ENCODE measurements at places on chromosomes 12 and 14.

DNA sequence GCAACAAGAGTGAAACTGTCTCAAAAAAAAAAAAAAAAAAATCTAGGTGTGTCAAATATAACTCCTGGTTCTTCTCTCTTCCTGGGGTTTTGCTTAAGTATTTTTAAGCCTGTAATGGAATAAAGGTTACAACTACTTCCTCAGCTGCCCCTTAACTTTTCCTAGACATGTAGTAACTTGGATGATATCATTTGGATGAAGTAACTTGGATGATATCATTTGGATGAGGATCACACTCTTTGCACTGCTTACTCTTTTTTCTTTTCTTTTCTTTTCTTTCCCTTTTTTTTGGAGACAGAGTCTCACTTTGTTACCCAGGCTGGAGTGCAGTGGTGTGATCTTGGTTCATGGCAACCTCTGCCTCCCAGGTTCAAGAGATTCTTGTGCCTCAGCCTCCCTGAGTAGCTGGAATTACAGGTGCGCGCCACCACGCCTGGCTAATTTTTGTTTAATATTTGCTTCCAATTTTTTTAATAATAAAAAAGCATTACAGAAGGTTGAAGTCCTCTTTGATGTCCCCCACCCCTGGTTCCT is 775 bp upstream of the FAM186A start:
- no peak for DNase-seq

DNA sequence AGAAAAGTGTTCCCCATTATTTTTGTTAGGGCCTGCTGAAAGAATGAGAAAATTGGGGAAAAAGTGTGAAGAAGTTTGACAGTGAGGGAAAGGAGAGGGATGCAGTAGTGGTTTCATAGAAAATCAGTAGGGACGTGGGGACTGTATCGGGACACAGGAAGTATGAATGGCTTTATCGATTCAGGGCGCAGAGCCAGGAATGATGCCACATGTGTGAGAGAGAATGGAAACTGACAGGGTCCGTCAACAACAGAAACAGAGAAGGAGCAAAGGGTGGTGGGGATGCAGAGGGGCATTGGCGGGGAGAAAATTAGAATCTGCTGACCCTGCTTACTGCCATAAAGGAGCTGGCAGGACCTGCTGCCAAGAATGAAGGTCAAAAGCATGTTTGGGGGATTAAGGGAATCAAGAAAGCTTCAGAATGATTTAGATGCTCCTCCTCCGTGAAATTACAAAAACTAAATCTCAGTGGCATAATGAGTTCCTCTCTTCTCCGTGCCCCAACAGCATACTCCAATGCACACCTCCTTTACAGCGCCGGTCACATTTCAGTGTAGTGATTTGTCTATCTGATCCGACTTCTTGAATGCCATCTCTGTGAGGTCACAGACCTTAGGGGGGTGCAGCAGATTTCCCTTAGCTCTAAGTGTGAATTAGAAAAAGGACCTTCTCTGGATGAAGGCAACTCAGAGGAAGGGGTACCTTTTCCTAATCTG is 92.6 kb downstream of the EMP1 start:
- no peak for DNase-seq

GRCh38 chr12:57793920-57794319 is 11.3 kb downstream of the TSFM start:
- no peak for DNase-seq

GRCh38 chr14:39266525-39266870 is 32.8 kb downstream of the MIA2 start:
- DNase-seq: peak; percentile 70

DNA sequence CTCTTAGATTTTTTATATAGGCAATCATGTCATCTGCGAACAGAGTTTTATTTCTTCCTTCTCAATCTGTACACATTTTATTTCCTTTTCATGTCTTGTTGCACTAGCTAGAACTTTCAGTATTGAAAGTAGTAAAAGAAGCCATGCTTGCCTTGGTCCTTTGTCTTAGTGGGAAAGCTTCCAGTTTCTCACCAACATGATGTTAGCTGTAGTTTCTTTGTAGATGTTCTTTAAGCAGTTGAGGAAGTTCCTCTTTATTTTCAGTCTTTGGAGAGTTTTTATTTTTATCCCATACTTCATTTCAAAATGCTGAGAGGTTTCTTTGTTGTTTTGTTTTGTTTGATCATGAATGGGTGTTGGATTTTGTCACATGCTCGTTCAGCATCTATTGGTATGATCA is 12.7 kb upstream of the RIMKLB start:
- DNase-seq: no peak

DNA sequence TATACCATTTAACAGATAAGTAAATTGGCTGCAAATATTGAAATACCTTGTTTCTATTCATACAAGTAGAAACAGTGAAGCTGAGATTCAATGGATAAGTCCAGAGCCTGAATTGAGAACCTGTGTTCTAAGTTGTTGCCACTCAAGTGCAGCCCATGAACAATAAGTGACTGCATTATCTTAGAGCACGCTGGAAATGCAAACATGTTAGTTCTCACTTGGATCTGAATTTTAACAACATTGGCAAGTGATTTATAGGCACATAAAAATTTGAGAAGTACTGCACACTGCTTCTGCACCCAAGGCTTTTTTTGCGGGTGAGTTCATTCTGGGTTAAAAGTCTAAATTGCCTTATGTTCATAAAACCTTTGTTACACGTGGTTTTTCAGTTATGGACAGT is 484.3 kb downstream of the NAV3 start:
- no peak for DNase-seq

GRCh38 chr14:90577661-90578282 is 180.9 kb downstream of the CALM1 start:
- no peak for DNase-seq

DNA sequence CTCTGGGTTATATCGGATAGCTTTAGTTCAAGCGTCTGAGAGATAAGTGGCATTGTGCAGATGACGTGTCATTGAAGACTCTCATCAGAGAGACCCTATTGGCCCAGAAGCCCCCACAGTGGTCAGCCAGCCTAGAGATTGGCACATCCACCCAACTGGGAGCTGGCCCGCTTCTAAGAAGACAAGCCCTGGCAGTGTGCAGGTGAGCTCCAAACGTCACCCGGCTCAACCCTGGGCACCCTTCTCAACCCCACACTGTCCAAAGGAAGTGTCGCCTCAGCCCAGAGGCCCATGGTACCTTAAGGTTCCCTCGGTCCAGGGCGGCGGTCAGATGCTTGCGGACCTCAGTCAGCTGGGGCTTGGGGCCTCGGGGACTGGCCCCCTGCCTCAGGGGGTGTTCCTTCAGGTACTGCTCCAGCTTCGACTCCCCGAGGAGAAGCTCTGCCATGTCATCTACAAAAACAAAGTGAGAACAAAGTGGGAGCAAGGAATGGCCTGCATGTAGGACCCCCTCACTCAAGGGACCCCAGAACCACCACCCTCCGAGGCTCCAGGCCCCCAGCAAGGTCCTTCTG is 30.3 kb downstream of the TTC7B start:
- DNase-seq: no peak

DNA sequence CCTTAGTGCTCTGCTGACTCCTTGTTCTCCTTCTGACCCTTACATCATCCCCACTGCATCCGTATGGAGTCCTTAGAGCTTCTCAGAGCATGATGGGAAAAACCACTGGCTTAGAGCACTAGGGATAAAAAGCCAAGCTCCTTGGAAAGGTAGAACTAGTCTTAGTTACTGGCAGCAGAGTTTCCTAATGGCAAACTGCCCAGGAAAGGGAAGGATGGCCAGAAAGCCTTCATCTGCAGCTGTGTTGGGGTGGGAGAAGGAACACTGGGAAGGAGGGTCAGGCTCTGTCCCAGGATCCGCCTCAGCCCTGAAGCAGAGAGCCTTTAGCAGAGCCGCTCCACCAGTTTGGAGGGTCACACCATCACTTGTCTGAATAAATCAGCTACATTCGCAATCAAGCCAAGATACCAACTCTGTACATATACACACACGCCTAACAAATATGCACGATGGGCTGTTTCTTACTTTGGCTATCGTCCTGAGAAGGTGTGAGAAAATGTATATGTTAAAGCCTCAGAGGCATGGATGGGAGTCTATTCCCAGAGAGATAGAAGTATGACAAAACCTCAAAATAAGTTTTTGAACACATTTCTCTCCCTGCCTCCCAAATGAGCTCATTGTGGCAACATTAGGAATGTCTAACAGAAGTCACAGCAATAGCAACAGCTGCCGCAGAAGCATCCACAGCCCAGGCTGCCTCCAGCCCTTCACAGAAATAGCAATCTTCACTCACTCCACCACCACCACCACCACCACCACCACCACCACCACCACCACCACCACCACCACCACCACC is 18.6 kb upstream of the GALNT8 start:
- DNase-seq: no peak

DNA sequence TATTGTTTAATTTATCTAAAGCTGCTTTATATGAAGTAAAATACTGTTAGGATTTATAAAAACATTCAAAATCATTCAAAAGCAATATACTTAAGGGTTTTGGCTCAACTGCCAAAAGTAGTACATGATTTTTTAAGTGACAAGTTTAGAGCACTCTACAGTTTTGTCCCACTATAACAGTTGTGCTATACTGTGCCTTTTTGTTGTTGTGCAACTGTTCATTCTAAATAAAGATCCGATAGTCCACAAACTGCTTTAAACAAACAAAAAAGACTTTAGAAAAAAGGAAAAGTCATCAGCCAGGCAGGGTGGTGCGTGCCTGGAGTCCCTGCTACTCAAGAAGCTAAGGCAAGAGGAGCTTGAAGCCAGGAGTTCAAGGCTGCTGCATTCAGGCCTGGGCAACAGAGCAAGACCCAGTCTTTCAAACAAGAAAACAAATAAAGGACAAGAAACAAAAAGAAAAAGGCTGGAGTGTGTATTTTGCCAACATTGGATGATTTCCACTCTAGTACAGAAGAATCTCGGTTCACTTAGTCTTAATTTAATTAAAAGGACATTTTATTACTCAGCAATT is 7.3 kb downstream of the C2CD5 start:
- DNase-seq: no peak

- no peak for DNase-seq
These were observed 66.2 kb upstream of the PNMA1 start for GRCh38 chr14:73780391-73780790.

- DNase-seq: no peak
These were observed 41.9 kb downstream of the JDP2 start for GRCh38 chr14:75469606-75470237.

DNA sequence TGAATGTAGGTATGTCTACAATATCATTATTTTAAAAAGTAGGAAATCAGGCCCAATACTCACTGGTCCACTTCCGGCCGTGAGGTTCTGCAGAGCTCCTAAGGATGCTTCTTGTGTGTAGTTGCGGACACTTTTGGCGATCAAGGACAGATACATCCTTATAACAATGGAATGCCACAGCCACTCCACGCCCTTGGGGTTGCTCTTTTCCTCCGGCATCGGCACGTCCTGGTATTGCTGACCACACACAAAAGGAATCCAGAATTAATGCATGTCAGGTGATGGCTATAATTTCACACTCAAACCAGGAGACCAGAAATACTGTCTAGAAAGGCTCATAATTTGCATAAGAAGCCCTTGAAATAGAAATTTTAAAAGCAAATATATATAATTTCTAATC is 65.6 kb upstream of the YARS2 start:
- DNase-seq: no peak

GRCh38 chr12:132517013-132517739 is 27.2 kb downstream of the FBRSL1 start:
- no peak for DNase-seq

DNA sequence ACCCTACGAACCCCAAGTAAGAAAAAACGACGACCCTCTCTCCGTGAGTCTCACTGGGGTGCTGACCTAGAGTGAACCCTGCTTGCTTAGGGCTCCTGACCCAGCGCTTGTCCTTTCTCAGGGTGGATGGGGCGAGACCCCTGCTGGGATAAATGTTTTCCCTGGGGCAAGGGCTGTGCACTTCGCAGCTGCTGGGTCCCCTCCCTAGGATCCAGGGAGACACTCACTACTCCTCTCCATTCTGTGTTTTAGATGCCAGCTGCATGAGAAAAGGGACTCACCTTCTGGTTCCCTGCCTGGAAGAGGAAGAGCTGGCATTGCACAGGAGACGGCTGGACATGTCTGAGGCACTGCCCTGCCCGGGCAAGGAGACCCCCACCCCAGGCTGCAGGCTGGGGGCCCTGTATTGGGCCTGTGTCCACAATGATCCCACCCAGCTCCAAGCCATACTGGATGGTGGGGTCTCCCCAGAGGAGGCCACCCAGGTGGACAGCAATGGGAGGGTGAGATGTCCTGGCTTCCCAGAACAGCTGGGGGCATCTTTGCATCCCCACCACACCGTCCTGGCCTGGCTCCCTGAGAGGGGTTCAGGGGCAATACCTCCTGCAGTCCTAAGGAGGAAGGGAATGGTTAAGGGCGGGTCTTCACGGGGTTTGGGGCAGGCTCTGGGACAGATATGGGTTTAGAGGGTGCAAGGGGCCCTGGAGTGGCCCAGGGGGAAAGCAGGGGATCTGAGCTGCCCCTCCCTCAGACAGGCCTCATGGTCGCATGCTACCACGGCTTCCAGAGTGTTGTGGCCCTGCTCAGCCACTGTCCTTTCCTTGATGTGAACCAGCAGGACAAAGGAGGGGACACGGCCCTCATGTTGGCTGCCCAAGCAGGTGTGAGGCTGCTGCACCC is 663 bp downstream of the ANKRD33 start:
- no peak for DNase-seq

DNA sequence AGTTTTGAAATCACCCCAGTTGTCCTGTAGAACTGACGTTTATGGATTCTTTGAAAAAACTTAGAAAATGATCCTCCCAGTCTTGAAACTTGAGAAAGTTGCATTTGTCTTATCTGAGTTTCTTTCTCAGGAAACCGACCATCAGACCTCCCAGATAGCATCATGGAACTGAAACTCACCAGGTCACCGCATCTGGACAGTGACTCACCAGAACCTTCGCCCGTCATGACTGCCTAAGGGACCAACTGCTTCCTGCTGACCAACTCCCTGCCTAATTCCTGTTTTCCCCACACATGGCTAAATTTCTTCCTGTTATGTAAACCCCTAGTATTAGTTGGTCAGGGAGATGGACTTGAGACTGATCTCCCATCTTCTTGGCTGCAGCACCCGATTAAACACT is 175.7 kb downstream of the RIMBP2 start:
- DNase-seq: no peak

GRCh38 chr12:19287302-19287701 is 152.0 kb upstream of the AEBP2 start:
- DNase-seq: no peak

- no peak for DNase-seq
These were observed 149.3 kb upstream of the BMP4 start for GRCh38 chr14:54105898-54106297.

DNA sequence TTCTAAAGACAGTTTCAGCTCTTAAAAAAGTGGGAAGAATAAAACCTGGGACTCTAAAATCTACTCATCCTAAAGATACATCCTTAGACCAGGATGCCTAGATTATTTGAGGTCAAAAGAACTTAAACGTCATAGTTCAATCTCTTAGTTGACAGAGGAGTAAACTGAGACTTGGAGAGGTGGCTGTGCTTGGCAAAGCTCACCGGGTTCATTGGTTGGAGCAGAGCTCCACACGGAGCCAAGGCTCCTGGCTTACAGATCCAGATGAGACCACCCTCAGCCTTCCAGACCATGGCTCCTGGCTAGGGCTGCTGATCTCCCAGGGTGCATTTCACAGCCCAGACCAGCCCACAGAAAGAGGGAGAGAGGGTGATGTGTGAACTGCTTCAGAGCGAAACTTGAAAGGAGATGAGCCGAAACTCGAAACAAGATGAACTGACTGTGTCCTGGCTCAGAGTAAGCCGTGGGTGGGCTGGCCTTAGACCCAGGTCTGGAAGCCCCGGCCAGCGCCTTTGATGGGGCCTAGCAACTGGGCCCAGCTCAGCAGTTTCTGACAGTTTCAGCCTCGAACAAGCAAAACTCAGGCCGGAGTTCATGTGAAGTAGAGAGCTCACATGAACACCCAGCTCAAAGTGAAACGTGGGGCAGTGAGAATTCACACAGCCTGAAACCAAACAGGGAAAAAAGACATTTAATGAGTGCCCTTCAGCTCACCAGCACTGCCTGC is 1044.8 kb downstream of the BCL11B start:
- no peak for DNase-seq

Data from A549 (cell line).